ENCODE measurements at places on chromosomes 12 and 14. TPM values are rescaled to one million over a fixed set of nuclear protein-coding genes. Genes with fewer than 3 reads are reported as not detected.

Gene IL23A
- polyA plus RNA-seq = not detected

GRCh38 chr14:89773151-89773550, 181.4 kb downstream of the EFCAB11 start:
- no peak for DNase-seq

Gene SIX4
- polyA plus RNA-seq = 35.0 TPM

DNA sequence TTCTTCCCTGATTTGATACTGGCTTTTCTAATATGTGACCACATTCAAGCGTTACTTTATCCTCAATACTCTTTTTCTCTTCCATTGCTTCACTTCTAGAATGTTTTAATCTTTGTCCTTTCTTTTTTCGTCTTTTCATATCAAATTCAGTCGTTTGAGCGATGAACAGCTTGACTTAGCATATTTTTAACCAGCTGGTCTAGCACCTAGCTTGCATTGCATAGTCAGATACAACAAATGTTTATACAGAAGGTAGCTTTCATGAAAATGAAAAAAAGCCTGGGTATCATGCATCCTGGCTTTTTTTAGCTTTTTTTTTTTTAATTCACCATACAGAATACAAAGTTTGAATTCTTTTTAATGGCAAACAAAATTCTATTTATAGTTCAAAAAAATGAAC, 1.2 kb downstream of the SOX5 start:
- DNase-seq = no peak

DNA sequence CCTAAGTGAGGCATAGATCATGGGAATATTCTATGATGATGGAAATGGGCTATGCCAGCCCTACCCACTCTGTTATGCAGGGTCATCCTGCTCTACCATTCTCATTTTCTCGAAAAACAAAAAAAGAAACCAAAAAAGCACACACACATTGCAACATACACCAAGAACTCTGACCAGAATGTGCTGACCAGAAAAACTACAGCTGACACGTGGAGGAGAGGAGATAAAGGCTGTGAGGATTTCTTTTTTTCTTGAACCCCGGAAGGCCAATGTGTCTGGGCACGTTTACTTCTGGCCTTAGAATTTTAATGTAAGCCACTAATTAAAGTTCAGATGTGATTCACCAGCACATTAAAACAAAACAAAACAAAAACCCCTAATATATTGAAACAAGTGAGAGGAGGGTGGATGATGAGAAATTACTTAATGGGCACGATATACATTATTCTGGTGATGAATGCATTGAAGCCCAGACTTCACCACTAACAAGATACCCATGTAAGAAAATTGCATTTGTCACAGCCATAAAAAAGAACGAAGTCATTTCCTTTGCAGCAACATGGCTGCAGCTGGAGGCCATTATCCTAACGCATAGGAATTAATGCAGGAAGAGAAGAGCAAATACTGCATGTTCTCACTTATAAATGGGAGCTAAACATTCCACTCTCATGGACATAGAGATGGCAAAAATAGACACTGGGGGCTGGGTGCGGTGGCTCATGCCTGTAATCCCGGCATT, 66.3 kb upstream of the PLEKHG3 start:
- DNase-seq = no peak

DNA sequence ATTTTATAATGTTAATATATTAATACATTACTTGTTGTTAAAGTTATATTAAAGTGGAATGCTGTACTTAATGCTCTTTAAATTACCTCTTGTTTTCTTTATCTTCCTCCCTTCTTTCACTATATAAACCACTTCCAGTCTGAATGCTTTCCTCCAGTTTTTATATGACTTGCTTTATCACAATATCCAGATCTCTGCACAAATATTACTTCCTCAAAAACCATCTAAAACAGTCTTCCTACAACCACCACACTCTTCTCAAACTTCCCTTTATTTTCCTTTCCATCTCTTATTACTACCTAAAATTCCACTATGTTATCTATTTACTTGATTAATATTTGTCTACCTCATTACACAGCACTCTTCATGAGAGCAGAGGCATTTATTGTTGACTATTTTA, 956.6 kb downstream of the LRFN5 start:
- DNase-seq = no peak

DNA sequence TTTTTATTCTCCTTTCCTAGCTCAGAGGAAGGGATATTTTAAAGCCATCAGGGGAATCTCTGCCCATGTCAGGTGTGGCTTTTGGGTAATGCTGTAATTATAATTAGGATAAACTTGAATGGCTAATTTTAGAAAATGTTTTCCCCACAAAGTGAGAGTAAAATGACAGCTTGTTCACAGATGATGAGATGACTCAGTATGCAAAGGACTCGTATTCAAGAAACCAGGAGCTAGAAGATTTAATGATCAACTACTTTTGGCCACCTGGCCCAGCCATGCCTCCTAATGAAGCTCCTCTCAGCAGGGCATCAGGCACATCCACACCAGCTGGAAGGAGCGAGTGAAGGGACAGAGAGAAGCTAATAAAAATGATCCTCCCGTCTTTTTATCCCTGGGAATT, 29.0 kb upstream of the PLEKHG7 start:
- no peak for DNase-seq

Gene KCNK10
- not detected for polyA plus RNA-seq

- DNase-seq = no peak
Observed at GRCh38 chr14:24954700-24955037, 95.3 kb downstream of the STXBP6 start.

Gene CLEC2A
- polyA plus RNA-seq = not detected

Gene NUP37
- polyA plus RNA-seq = 21.2 TPM

GRCh38 chr12:78778339-78778738, 86.2 kb upstream of the SYT1 start:
- no peak for DNase-seq

GRCh38 chr12:63353559-63353958, 202.6 kb upstream of the AVPR1A start:
- no peak for DNase-seq

DNA sequence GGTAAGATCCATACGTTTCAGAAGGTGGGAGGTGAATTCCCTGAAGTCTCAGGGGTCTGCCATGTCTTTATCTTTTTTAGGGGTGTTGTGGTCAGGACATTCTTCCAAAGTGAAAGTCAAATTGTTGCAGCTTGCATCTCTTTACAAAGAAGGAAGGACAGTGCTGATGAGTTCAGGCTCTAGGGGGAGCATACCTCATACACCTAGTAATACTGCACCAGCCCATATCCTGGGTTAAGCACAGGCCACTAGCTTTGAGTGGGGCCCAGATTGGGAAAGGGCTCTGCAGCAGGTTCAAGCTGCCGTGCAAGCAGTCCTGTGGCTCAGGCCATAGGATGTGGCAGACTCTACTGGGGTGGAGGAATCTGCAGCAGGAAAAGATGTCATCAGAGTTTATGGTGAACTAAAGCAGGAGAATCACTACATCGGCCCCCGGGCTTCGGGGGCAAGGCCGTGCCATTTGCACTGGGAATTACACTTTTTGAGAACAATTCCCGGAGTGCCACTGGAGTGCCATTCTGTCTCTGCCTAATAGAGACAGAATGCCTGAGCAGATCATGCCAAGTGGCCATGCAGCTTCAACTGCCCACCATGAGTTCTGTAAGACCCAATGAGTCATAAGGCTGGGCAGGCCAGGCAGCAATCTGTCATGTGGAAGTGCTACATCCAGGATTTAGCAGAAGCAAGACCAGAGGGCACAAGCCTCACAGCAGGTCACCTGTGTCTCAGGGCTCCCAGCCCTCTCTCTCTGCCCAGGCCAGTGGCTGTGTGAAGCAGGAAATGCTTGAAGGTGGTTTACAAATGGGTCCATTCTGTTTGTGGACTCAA, 32.3 kb downstream of the DIO3 start:
- DNase-seq = no peak

GRCh38 chr14:55123101-55123500, 6.0 kb upstream of the LGALS3 start:
- DNase-seq = no peak

Gene RBM19
- 13.5 TPM for polyA plus RNA-seq

All from muscle of arm (tissue), 14 donors.